ENCODE measurements at places on chromosomes 1 and 21.
A peak's percentile ranks its signal among the peaks of the same experiment; 100 is the strongest.

DNA sequence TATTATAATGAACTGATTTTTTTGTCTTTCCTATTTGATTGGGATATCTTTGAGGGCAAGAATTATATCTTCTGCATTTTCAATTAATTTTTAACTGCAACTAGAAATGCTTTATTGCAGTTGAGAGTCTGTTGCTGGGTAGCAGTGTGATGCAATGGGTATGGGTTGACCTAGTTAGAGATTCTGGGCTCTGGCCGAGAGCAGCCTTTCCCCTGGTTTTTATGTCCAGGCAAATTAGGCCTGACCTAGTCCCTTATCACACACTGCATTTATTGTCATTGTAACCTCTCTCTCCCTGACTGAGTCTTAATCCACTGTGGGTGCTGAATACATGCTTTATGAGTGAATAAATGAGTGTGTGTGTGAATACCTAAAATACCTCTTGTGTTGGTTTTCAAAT lies 206.4 kb upstream of the PTGFR start:
- no peak for DNase-seq

DNA sequence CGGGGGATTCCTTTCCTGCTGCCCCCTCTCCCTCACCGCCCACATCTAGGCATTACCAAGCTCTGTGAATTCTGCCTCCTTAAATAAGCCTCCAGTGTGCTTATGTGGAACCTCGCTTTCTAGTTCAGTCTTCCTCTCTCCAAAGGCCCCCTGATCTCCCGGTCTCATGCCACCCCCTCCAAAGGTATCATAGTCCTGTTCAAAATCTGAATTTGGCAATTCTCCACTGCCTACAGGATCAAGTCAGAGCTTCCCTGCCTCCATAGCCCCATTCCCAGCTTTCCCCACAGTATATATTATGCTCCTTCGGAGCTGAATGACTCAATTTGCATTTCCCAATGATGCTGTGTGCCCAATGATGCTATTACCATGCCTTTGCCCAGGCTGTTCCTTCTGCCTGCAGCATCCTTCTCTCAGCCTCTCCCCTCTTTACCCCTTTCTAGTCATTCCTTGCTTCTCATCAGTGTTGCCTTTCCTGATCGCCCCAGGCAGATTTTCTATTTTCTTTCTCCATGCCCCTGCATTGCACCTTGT lies 1.7 kb downstream of the AZIN2 start:
- DNase-seq: no peak

GRCh38 chr1:100035214-100035613 lies 65.4 kb downstream of the SLC35A3 start:
- DNase-seq: no peak

DNA sequence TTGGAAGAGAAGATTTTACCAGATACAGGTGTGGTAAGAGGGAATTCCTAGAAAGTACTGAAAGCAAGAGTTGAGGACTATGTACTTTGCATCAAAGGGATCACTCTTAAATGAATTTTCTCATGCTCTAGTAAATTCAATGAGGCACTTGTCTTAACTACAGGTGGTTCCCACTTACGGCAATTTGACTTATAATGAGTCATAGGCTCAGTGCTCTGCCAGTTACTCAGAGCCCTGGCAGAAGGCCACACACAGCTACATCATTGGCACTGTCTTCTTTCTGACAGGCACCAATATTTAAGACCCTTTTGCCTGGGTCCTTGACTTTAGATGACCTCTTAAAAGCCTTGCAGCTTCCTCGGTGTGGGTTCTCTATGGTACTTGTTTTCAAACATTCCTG lies 15.9 kb upstream of the ADAMTS5 start:
- DNase-seq: no peak

GRCh38 chr1:200909757-200910239 lies 15.1 kb downstream of the INAVA start:
- no peak for DNase-seq

DNA sequence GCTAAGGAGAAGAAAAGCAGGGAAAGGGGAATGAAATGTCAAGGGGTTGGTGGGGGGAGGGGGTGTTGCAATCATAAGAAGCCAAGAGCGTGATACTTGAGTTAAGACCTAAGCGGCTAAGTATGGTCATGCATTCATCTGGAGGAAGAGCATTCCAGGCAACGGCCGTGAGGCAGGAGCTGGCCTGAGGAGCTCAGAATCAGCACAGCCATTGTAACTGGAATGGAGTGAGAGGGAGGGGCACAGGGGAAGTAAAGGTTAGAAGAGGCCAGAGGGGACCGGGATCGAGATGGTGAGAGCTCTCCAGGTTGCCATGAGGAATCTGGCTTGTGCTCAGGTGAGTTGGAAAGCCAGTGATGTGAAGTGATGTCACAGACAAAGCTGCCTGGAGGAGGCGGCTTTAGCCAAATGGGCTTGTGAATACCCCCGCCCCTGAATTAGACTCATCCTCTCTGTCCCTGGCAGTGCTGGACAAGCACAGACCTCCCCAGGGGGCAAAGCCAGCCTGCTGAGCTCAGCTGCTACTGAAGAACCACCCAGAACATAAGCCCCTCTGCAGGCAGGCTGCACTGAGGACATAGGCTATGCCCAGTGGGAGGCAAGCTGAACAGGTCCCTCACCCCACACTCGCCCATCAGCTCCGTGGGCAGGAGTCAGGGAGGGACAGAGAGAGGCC lies 61.1 kb upstream of the LAPTM5 start:
- DNase-seq: no peak

- no peak for DNase-seq
These were observed 139.8 kb upstream of the SPATA6 start for GRCh38 chr1:48611841-48612240.

DNA sequence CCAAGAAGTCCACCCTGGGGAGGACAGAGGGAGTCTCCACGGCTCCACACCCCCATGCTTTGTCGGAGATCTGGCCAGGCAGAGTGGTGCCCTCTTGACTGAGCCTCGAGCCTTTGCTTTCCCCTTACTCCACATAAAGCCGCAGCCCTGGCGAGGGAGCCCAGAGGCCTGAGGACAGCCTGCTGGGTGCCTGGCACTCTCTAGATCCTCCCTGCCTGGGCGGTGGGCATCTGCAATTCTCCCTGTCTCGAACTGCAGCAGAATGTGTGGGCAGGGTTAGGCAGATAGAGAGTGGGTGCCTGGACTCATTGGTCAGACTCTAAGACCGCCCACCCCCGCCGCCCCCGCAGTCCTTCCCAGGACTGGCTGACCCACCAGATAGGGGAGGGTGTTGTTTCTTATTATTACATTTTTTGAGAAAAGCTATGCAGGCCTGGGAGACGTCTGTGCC lies 13.9 kb downstream of the EPHX1 start:
- DNase-seq: no peak

GRCh38 chr1:154405747-154406571 lies 816 bp downstream of the IL6R start:
- peak; percentile 71 for DNase-seq

- DNase-seq: no peak
These were observed 5.4 kb upstream of the SPTA1 start for GRCh38 chr1:158691907-158692306.

DNA sequence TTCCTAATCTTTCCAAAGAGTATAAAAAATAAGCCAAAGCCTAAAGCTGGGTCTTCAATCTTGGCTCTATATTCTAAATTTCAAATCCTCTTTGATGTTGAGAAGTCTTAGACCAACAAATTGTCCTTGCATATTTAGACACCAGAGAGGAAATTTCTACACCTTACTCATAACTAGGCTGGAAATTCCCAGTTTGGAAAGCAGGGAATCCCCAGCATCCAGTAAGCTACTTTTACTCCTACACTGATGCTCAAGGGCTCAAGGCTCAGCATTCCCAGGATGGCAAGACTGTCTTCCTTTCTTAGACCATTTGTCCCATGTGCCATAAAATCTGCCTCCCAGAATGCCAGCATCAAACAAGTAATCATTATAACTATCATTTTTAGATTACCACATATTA lies 28.3 kb downstream of the PRDX6 start:
- DNase-seq: no peak

DNA sequence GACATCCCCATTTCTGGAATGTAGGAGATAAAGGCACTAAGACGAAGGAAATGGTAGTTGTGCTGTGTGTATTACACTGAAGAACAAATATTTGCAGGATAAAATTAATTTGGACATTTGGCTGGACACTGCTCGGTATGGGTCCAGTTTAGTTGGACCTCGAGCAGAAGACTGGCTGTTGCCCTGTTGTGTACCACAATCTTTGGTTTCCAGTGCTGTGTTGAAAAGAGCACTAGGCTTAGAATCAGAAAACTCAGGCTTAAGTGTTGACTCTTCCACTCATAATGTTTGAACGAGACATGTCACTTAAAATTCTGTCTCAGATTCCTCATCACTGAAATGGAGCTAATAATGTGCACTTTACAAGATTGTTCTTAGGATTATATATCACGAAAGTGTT lies 1.2 kb upstream of the ARPC5 start:
- no peak for DNase-seq

DNA sequence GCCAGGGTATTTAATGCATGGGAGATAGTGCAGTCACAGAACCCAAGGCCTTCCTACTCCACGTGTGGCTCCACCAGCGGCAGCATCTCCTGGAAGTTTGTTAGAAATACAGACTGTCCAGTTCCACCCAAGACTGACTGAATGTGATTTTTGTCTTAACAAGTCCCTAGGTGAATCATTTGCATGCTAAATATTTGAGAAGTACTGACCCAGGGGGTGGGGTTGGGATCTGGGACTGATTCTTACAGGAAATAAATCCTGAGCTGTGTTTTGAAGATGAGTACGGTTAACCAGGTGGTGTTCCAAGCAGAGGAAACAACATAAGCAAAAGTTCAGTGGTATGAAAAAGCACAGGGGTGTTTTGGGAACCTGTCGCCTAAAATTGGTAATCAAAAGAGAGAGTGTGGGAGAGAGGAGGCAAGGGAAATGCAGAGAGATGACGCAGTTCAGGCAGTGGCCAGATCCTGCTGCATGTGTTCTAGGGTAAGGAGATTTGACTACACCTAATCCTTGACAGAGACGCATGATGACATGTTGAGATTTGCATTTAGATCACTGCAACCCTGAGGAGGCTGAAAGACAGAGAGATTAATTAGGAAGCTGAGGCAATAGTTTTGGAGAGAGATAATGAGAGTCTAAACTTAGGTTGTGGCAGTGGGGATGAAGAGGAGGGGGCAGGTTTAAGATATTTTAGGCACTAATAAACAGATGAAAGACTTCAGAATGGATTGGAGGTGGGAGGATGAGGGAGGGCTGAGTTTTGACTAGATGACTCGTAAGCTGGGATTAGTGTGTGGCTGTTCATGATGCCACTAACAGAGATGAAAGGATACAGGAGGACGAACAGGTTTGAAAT lies 3.7 kb upstream of the ZNF326 start:
- DNase-seq: no peak

DNA sequence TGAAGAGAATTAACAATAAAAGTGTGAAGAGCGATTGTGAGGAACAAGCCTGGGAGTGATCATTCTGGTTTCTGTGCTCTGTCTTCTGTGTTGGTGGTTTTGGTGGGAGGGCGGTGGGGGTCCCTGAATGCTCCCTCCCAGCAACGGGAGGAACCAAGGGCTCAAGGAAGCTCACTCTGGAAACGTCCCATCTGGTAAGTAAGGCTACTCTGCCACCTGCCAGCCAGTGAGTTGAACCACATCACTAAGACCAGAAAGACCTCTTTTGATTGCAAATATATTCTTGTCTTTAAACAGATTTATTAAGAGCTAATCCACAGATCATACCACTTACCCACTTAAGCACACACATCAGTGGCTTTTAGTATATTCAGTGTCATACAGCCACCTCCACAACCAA lies 125.0 kb downstream of the PRDM2 start:
- DNase-seq: no peak

- no peak for DNase-seq
These were observed 162.3 kb downstream of the PSMG1 start for GRCh38 chr21:39020751-39021477.

GRCh38 chr1:167926486-167926997 lies 9.9 kb upstream of the DCAF6 start:
- no peak for DNase-seq

GRCh38 chr1:38123356-38124135 lies 77.0 kb upstream of the POU3F1 start:
- DNase-seq: no peak
